D721Med (cell line): ENCODE measurements at places on chromosomes 12 and 14.
A peak's percentile ranks its signal among the peaks of the same experiment; 100 is the strongest.

DNA sequence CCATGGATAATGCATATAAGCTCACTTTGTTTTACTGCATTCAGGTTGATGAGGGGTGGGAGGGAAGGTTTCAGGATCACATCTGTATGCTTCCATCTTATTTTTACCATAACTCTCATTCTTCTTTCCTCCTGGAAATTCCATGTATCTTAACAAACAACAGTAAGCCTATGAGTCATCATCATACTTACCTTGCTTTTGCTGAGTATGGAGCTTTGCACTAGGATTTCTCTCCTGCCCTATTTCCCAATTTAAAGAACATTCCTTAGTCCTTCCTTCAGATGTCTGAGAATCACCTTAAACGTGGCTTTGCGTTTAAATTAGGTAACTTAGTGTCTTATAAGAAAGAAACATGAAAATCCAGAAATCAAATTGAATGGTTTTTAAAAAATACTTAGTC, 1.6 kb upstream of the CLEC14A start:
- no peak for DNase-seq

DNA sequence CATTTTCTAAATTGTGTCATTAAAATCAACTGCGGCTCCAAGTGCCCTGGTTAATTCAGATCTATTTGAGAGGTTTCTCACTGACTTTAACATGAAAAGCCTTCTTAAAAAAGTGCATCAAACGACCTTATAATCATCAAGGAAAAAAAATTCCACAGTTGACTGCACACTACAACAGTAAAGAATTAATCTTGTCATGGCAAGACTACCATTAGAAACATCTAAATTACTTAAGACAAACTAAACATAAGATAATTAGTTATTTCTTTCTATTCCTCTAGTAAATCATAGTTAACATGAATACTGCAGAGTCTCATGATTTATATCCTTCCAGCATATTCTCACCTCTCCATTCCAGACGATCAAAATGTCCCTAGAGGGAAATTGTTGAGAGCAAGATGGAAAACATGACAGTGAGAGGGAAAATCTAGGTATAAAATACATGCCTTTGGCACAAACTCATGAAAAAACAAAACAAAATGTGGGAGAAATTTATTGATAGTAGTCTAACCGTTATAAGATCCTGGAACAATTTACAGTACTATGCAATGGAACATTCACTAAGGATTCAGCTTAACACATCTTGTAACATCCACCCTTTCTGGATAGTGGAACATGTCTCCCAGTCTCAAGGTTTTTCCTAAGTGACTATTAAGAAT, 112.5 kb downstream of the PRKD1 start:
- DNase-seq = no peak

- DNase-seq = no peak
Observed at GRCh38 chr12:111251058-111251730, 117.7 kb downstream of the PHETA1 start.

DNA sequence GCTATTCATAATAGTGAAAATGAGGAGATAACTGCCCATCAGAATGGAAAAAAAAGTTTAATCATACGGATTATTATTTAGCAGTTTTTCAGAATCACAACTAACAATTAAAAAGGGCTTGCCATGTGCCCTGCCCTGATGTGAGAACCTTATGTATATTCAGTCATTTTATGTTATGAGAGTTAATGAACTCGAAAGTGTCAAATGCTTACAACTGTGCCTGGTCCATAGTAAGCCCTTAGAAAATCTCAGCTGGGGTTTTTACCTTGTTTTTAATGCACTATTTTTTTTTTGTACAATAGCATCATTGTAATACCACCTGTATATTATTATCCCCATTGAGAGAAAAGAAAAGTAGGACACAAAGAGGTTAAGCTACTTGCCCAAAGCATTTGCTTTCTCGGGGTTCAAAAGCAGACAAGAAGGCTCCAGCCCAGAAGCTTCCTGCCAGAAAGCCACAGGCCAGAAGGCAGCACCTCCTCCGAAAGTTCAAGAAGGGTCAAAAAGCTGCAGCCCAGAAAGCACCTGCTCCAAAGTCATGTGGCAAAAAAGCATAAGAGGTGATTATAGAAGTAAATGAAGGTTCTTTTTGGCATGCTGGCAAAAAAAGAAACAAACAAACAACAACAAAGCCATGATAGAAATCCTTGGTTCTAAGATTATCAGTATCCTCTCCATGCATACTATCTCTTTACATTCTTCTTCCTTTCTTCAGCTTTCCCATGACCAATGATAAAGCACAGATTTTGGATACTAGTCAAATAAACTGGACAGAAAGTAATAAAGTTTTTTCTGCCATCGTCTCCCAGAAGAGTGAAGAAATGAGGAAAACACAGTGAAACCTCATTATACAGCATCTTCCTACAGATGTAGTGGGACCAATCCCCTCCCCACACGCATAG, 59.1 kb upstream of the NAP1L1 start:
- no peak for DNase-seq

- DNase-seq = no peak
Observed at GRCh38 chr12:79069009-79069408, 204.4 kb downstream of the SYT1 start.

DNA sequence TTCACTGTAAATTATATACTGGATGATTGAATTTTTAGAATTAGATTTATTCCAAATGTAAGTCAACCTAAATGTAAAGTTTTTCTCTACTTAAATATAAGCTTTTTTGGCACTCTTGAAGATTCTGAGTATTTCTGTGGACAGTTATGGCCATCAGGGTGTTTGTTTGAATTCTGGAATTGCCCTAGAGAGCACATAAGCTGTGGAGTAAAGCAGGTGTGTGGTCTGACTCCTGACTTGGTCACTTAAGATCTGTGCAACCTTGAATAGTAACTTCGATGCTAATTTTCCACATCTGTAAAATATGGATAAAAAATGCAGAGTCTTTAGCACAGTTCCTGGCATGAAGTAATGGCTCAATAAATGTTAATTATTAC, 64.4 kb downstream of the FUT8 start:
- DNase-seq = no peak

- no peak for DNase-seq
Observed at GRCh38 chr14:83827383-83827782, 1702.6 kb upstream of the FLRT2 start.

GRCh38 chr14:54574528-54574927, 7.6 kb downstream of the SAMD4A start:
- no peak for DNase-seq

GRCh38 chr14:86596024-86596423, 1066.1 kb downstream of the FLRT2 start:
- DNase-seq = no peak

GRCh38 chr12:50032854-50033581, 7.7 kb upstream of the RACGAP1 start:
- DNase-seq = peak; percentile 93
